ENCODE measurements at places on chromosomes 6 and 20.

GRCh38 chr6:14591998-14592397 lies 474.4 kb downstream of the CD83 start:
- no peak for DNase-seq

- no peak for DNase-seq
These were observed 713.0 kb downstream of the EPM2A start for GRCh38 chr6:145022199-145022796.

DNA sequence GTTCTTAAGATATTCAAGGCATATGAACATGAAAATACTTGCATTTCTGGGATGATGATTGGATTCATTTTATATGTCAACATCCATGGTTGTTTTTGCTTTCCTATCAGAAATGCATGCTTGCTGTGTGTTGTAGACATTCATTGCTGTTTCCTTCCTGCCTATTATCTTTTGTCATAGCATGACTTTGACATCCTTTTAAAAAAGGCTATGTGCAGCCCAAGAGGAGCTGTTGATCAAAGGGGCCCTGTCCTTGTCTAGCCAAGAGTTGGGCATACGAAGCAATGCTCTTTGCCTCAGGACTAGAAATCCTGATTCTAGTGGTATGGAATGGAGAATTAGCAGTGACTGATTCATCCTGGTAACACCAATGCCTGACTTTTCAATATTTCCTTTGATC lies 143.1 kb downstream of the RNF144B start:
- no peak for DNase-seq

- DNase-seq, result no peak
These were observed 1.1 kb upstream of the STX7 start for GRCh38 chr6:132513831-132514545.

DNA sequence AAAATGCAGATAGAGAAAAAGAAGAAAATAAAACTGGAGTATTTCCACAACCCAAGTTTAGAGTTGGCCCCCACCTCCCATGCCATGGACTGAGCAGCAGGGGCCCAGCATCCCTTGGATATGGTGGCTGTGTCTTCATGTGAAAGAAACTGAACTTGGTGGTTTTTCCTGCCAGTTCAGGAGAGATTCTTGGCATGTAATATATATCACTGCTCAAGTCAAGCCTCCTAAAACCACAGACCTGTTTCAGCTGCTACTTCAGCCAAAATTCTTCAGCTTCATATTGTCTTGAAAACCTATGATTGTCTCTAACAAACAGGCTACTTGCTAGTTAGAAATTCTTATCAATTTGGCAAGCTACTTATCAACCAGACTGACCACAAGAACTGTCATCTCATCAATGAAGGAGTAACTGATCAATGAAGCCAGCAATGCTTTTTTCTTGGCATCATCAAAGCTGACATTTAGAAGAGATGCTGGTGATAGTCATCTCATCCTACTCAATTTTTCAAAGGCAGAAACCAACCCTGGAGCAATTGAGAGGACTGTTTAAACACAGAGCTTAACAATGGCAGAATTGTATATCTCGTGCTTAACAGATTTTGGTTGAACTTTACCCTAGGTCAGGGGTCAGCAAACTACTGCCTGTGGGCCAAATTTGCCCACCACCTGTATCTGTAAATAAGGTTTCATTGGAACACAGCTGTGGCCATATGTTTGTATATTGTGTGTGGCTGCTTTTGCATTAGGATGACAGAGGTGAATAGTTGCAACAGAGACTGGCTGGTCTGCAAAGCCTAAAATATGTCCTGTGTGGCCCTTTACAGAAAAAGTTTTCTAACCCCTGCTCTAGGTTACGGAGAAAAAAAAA lies 10.4 kb upstream of the NOL7 start:
- DNase-seq, result no peak

- DNase-seq, result no peak
These were observed 17.8 kb downstream of the SUN5 start for GRCh38 chr20:32986331-32986966.

GRCh38 chr6:4802312-4802935 lies 26.2 kb downstream of the CDYL start:
- no peak for DNase-seq

DNA sequence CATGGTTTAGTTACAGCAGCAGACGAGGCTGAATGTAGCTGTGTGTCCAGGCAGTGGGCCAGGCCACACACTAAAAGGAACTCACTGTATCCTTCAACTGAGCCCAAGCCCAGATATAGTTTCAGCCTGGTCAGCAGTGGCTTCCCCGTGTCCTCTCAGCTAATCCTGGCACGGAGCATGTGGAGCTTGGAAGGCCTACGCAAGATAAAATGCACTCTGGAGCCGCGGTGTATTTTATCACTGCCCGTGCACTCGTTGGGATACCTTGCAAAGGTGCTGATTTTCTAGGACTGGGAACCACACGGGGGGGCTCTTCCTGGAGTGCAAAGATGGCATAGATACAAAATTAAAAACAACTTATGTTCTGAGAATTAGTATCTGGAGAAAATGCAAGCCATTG lies 48.4 kb upstream of the IYD start:
- DNase-seq, result no peak
